ENCODE measurements at places on chromosomes 13 and 19.

DNA sequence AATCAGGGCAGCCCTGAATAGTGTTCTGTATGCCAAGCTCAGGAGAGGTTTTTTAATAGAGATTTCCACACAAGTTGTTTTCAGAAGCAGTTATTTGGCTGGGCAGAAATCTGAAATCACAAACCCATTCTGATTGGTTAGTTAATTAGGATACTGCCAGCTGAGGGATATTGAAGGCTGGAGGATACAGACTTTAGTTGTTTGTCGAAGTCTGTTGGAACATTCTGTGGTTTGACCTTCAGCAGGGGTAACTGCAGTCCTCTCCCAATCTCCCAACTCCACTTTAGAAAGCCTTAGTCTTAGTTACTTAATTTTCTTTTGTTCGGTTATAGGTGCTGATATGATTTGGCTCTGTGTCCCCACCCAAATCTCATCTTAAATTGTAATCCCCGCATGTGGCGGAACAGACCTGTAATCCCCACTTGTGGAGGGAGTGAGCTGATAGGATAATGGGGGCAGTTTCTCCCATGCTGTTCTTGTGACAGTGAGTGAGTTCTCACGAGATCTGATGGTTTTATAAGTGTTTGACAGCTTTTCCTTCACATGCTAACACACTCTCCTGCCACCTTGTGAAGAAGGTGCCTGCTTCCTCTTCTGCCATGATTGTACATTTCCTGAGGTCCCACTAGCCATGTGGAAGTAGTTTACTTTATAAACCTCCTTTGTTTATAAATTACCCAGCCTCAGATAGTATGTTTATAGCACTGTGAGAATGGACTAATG lies 169.2 kb downstream of the GPC5 start:
- DNase-seq: no peak

- no peak for DNase-seq
Measured at GRCh38 chr13:35593651-35594050, 117.2 kb upstream of the MAB21L1 start.

GRCh38 chr19:21109116-21109515 lies 27.1 kb downstream of the ZNF714 start:
- no peak for DNase-seq

GRCh38 chr19:42120276-42120980 lies 11.8 kb downstream of the POU2F2 start:
- no peak for DNase-seq

DNA sequence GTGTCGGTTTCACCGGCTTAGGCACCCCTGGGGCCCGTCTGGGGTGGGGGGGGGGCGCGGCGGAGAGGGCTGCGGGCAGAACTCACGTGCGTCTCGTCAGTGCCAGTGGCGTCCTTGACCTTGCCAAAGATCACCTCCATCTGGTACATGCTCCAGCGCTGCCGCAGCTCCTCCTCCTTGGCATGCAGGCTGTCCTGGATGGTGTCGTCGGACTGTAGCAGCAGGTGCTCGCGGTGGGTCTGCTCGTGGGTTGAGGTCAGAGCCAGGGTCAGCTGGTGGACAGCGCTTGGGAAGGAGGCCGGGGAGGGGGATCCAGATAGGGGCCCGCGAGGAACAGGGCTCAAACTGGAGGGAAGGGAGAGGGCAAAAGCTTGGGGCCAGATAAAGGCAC lies 4.7 kb upstream of the RGL3 start:
- no peak for DNase-seq

DNA sequence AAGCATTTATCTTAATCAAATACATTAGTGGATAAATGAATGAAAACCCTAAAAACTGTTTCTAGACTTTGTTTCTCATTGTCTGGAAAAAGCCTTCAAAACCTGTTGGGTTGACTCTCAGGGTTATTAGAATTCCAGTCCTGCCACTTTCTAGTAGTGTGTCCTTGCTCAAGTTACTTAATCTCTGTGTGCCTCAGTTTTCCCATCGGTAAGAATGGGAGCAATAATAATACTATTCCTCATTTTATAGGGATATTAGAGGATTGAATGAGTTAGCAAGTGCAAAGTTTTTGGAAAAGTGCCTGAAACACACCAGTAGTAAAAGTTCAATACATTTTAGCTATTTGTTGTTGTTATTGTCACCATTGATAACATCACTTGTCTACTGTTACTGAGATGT lies 2.9 kb downstream of the URAD start:
- no peak for DNase-seq

GRCh38 chr19:31602548-31602947 lies 253.3 kb upstream of the TSHZ3 start:
- no peak for DNase-seq

All from CD4-positive, alpha-beta T cell treated with Interleukin-17A for 4 hours (primary cell).